Activated effector memory CD4-positive, alpha-beta T cell treated with Interleukin-2 at 50 U/mL for 16 hours (primary cell): ENCODE measurements at places on chromosomes 7 and 10.

GRCh38 chr7:118918556-118918955 lies 694.1 kb downstream of the ANKRD7 start:
- DNase-seq = no peak

GRCh38 chr10:5480162-5480941 lies 19.0 kb downstream of the CALML5 start:
- DNase-seq = no peak

DNA sequence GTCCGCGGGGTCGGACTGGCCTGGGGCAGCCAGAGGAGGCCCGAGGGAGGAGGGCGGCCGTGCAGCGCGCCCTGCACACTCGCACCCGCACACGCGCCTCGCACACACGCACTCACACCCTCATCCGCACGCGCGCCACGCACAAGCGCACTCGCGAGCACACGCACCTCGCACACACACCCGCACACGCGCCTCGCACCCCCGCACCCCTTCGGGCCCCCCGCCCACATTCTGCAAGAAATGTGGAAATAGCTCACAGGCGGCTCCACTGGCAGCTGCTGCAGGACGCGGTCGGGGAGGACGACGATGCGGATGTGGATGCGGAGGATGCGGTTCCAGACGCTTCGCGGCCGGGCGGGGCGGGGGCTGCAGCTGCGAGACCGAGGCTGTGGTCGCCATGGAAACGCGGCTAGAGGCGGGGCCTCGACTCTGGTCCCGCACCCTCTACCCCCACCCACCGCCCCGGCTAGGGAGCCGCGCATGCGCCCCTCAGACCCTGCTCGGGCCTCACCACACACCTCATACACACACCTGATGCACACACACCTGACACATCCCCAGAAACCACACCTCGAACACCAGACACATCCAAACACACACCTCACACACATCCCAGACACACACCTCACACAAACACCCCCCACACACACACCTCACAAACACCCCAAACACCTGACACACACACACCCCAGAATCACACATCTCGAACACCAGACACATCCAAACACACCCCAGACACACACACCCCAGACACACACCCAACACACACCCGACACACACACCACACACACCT lies at the start of gene CALY:
CALY (minus strand) TSS at position 320 of the 793 bp plus-strand sequence. CDS start 7,907 bp downstream, outside the sequence.
- DNase-seq = peak; percentile 84

GRCh38 chr10:132257271-132257670 lies 50.5 kb downstream of the STK32C start:
- DNase-seq = no peak

DNA sequence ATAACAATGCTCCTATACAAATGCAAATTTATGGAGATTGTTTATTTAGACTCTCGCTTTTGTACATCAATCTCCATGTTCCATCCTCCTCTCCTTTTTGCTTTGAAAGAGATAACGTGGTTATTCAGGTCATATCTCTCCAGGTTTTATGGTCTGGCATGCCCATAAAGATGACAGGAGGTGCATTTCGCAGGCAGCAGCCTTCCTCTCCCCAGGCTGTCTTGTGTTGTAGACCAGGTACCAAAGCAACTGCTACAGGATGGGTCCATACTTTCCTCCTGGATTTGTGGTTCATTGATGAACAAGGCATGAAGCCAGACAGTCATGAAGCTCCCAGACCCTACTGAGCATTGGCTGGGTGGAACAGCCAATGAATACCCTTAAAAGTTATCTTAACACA lies 400.2 kb upstream of the NPVF start:
- DNase-seq = no peak

DNA sequence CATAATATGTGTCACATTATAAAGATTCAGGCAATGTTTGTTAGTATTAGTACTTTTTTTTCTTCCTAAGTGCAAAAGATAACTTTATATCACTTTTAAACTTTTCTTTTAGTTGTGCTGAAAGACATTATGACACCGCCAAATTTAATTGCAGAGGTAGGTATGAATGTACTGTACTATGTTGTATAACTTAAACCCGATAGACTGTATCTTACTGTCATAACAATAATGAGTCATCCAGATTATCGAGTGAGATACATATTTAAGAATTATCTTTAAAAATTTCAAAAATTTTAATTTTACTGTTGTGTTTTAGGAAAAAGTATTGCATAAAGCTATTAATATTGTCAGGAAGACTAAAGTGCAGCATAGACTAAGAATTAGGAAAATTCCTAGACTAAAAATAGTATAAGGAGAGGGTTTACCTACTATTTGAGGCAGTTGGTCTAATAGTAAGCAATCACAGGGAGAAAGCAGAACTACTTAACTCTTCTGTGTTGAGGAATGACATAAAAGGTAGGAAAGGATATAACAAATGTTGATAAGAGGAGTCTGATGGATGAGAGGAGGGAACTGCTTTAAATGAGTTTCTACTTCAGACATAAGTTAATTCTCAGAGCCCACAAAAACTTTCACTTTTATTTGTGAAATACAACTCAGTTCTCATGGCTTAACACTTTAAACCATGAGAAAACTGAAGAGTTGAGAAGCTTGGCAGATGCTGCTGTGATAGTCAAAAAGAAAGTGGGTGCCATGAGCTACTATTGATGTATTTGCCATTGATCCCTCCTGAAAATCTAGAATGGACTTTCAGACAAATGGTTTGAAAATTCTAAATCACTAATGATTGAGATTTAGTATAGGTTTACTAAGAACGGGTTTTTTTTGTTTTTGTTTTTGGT lies 67.8 kb downstream of the PTEN start:
- no peak for DNase-seq

- no peak for DNase-seq
These were observed 153.7 kb downstream of the TNS3 start for GRCh38 chr7:47428052-47428767.

DNA sequence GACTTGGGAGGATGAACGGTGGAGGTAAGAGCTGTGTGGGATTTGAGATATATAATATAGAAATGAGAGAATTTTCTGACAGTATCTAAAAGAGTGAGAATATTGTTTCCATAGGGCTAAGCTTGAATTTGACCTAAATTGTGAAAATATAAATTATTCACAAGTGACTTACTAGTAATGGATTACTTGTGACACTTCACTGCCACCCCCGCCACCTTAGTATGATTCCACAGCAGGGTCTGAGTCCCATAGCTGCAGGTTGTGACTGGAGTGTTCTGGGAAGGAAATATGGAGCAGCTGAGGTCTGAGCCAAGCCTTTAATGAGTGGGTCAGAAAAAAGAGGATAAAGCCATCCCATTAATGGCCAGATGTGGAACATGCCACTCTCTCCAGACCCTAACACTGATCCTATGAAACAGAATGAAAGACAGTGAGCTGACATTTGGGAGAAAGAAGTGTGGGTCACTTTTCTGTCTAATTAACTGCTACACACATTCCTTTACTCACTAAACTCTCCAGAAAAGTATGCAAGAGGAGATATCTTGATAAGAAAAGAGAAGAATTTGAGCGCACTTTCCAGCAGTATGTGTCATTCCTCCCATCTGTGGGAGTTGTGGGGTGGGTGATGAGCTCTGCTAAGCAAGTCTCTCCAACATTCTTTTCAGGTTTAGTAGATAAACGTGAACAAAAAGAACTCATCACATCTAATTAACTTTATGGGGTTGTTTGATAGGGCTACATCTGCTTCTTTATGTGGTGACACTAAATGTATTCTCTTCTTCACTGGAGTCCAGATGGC lies 1193.4 kb downstream of the SORCS3 start:
- DNase-seq = no peak

DNA sequence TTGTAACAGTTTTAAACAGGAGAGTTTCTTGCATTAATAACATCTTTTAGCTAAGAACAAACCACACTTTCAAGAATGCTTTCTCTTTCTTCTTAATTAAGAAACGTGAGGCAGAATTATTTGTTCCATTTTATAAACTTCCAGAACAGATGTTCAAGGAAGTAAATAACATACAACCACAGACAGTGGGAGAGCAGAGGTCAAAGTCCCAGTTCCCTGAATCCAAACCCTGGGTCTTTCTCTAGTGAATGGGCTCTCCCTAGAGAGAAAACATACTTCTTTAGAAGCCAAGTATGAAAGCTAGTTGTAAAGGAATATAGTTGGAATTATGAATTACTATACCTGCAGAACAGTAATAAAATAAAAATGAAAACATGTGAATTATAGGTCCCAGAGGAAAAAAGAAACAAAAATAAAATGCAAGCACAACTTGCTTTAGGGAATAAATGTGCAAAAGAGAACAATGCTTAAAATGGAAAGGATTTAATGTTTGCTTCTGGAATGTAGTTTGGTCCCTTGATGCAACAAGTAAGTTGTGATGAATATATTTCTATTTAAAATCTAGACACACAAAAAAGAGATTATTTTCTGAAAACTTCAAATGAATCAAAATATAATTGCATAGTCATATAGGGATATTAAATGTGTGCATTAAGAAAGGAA lies 6.0 kb downstream of the OR6B1 start:
- no peak for DNase-seq

GRCh38 chr7:21829731-21830130 lies 116.0 kb downstream of the CDCA7L start:
- DNase-seq = no peak

GRCh38 chr7:69272101-69272500 lies 326.2 kb upstream of the AUTS2 start:
- DNase-seq = no peak

GRCh38 chr7:93029056-93029455 lies 88.7 kb downstream of the SAMD9 start:
- DNase-seq = no peak

- DNase-seq = no peak
These were observed 32.6 kb downstream of the PRLHR start for GRCh38 chr10:118562851-118563250.

- peak; percentile 45 for DNase-seq
These were observed 102.2 kb downstream of the ZNF92 start for GRCh38 chr7:65475734-65476319.

- DNase-seq = no peak
These were observed 70.6 kb downstream of the KCNMA1 start for GRCh38 chr10:77566914-77567566.

DNA sequence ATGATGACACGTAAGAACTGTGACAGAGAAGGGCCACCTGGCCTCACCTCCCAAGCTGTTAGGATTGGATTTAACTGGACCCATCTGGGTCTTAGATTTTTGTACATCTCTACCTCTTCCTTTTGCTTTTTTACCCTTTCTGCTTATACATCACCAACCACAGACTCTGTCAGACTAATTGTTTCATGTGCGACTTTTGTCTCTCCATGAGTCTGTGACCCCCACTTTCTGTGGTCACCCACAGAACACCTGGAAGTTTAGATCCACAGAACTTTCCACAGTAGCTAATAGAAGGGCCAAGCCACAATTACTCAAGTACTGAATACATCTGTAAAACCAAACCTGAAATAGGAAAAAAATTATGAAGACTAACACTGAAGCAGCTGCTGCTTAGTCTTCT lies 23.1 kb downstream of the SEC31B start:
- no peak for DNase-seq

- peak; percentile 39 for DNase-seq
These were observed 386 bp downstream of the ABHD11 start for GRCh38 chr7:73738220-73738611.

- DNase-seq = no peak
These were observed 222.2 kb downstream of the NEBL start for GRCh38 chr10:20674926-20675325.

DNA sequence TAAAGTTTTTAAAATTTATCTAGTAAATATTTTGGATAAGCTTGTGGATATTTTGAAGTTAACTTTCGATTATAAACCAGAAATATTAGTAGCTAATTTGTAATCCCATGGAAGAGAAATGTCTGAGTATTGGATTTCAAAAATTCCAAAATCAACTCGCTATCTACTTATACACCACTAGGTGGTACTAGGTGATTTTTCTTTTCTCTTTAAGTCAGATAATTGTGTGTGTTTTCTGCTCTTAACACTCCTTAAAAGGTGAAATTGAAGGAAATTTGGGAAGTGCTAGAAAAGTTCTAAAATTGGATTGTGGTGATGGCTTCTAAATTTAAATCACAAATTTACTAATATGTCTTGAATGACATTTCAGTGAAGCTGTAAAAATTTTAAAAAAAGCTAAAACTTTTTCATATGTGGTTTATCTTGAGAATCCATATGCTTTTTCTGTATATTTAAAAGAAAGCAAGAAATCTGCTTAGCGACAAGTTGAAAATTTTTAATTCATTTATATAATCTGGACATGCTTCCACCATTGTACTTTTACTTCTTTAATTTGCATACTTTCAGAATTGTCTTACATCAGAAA lies 90.2 kb downstream of the IPMK start:
- DNase-seq = no peak

DNA sequence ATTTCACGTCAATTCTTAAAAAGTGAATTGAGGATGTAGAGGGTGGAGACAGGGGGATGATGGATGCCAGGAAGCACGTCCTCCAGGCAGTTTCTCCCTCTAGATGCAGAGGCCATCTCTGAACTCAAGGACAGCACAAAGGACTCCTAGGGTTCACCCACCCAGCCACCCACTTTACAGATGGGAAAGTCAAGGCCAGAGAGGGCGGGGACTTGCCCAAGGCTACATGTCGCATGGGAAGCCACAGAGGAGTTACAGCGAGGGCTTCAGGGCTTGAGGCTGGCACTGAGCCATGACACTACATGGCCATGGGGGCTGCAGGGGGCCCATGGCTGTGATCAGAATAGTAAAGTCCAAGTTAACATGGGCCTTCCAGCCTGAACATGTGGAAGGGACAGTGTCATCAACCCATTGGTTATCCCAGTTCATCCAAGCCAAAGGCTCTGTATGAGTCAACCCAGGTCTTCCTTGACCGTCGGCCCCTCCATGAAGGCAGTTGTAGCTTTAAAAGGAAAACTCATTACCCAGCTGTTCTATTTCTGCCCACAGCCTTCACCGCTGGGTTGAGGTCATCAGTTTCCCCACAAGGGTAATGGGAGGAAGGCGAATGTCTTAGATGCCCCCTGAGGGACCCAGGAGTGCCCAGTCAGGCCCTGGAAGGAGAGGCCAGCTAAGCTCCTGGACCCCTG lies 24.3 kb upstream of the KPNA7 start:
- no peak for DNase-seq

- DNase-seq = no peak
These were observed 49.5 kb downstream of the GNAI1 start for GRCh38 chr7:80183900-80184685.

DNA sequence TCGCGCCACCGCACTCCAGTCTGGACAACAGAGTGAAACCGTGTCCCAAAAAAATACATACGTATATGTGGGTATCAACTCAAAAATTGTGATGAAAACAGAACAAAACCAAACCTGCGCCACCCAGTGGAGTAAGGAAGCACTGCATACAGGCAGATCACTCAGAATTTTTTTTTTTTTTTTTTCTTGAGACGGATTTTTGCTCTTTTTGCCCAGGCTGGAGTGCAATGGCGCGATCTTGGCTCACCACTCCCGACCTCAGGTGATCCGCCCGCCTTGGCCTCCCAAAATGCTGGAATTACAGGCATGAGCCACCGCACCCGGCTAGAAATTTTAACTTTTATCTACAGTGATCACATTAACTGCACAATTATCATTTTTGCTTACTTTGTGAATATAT lies 9.1 kb upstream of the TMEM236 start:
- peak; percentile 45 for DNase-seq
